ENCODE measurements at places on chromosomes 7 and 10.
A peak's percentile ranks its signal among the peaks of the same experiment; 100 is the strongest.

GRCh38 chr10:78130966-78131710 is 97.5 kb downstream of the RPS24 start:
- no peak for DNase-seq

- no peak for DNase-seq
Observed at GRCh38 chr10:89478739-89479654, 56.4 kb downstream of the SLC16A12 start.

DNA sequence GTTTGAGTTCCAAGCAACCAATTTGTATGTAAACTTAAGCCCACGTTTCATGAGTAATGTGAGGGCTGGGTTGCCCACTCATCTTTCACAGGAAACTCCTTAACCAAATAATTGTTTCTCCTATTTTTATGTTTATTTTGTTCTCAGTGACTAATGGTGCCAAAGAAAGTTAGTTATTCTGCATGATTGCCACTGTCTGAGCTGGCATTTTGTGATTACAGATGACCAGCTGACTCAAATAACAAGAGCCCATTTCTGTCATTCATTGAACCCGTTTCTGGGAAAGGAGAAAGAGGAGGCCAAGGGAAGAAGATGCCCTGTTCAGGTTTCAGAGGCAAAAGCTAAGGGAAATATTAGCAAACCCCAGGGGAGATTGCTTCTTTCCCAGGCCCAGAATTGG is 186.9 kb upstream of the MYO3A start:
- no peak for DNase-seq

- DNase-seq: no peak
Observed at GRCh38 chr7:130963339-130963738, 229.3 kb upstream of the KLF14 start.

- DNase-seq: no peak
Observed at GRCh38 chr7:953547-954327, 743 bp downstream of the ADAP1 start.

DNA sequence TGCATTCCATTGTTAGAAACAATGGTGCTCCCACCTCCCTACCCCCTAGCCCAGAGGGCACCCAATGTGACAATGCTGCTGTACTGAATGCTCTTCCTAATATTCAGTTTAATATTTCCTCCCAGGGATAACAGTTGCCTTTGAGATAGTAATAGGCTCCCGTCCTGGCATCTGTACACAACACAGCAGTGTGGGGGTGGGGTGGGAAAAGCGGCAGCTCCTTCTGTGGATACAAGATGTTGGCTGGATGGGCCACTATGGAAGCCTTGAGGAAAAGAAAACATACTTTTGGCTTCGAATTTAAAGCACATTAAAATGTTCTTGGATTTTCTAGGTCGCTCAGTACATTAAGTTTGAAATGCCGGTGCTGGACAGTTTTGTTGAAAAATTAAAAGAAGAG is 9.2 kb upstream of the ZNF22 start:
- DNase-seq: no peak

DNA sequence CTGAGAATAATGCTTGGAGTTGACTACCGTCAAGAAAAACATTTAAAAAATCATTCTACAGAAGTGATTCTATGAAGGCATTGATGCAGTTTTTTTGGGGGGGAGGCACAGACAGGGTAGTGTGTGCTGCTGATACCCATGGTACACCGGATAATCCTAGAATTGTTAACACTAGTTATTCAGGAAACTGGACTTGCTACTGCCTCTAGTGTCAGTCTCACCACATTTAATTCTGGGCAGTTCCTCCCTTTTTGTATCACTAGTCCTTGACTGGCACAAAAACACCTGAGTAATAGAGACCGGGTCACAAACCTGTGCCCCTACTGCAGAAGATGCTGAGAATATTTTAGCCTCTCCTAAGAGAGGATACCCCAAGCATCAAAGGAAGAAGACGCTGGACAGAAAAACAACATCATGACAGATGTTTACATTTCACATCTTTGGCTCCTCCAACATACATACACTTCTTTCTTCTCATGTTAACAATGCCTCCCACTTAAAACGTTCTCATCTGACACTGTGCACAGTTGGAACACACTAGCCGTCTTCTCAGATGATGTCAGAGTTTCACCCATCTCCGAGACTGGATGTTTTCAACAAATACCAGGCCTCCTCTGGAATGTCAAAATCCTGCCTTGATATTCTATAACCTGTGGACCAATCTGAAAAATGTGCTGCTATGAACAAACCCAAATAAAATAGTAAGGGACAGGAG is 13.1 kb upstream of the TCAF1 start:
- DNase-seq: no peak

- DNase-seq: no peak
Observed at GRCh38 chr7:55590517-55591281, 18.4 kb upstream of the VOPP1 start.

DNA sequence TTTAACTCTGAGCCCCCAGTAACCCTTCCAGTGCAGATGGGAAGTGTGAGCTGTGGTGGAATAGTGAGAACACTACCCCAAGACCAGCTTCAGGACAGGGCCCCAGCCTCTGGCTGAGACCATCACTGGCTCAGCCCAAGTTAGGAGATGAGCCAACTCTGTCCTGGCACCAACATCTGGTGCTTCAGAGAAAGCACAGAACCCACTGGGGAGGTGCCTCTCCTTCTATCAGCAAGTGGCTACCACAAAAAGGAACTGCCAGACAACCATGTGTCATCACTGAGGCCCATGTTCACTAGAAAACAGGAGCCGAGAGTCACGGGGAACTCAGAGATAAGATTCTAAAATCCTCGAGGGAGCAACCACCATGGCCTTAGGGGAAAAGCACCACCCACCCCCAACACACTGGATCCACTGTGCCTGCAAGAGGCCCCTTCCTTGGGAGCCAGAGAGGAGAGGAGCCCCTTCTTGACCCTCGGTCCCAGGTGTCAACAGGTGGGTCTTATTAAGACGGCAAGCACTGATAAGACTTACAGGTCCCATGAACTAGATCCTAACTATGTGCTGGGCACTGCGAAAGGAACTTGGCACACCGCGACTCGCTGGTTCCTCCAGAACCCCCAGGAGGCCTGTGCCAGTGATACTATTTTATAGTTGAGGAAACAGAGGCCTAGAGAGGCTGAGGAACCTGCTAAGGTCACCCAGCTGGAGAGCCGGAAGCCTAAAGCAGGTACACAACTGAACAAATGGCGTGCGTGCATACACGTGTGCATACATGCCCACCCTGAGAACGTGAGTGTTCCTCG is 102.7 kb downstream of the FAM53B start:
- peak; percentile 56 for DNase-seq

- DNase-seq: no peak
Observed at GRCh38 chr10:110706690-110707098, 62.6 kb downstream of the RBM20 start.

GRCh38 chr7:102721-103120 is 89.7 kb upstream of the FAM20C start:
- DNase-seq: no peak

GRCh38 chr10:83165265-83165664 is 974.0 kb upstream of the GHITM start:
- no peak for DNase-seq

- no peak for DNase-seq
Observed at GRCh38 chr7:117325836-117326235, 3.0 kb upstream of the WNT2 start.

- peak; percentile 91 for DNase-seq
Observed at GRCh38 chr7:99558306-99559174, at the start of gene ZNF655. TSS of gene ZNF655 (plus strand) at chr7:99558642. CDS start at chr7:99560560, 1,918 bp downstream.

DNA sequence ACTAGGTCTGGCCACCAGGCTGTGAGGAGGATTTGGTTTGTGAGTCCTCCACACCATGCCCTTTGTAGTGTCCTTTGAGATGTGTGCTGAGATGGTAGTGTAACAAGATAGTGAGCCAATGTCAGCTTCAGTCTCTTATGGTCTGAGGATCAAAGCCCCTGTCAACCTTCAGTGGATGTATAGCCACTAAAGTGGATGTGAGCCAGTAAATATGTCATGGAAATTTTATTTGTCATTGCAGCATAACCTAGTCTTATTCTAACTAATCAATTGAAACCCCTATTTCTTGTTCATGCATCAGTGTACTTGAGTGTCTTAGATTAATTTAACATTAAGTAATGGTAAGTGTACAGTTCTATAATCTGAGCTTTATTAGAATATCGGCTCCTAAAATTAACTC is 51.0 kb upstream of the WAC start:
- no peak for DNase-seq

GRCh38 chr7:105719395-105719794 is 138.1 kb upstream of the EFCAB10 start:
- DNase-seq: no peak

- no peak for DNase-seq
Observed at GRCh38 chr10:28971764-28972163, 294.4 kb downstream of the BAMBI start.

DNA sequence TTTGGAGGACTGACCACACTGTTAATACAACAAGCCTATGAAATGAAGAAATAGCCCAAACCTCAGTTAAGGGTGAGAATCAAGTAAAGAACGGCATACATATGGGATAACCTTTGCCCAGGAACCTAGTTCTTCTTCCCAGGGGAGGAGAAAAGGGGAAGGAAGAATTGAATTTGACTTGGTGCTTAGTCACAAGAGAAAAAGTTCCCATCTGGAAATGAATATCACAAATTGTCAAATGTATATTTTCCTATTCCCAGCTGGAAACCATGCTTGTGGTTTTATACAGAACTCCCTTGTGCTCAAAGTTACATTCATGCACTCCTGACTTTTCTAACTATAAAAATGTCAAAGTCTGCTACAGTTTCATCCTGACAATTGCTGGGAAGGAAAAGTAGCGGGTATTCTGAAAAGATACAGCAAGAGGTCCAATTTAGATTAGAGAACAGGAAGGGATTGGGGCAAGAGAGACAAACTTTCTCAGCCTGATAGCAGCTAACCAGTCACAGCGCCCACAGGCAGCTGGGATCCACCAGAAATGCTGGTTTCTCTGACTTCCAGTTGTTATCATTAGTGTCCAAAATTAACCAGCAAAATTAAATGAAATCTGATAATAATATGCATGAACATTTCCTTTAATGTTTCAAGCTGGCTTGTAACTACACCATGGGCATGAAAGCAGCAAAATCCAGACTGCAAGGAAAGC is 18.6 kb upstream of the GSAP start:
- no peak for DNase-seq

GRCh38 chr7:128713794-128714193 is 25.4 kb upstream of the CALU start:
- no peak for DNase-seq

DNA sequence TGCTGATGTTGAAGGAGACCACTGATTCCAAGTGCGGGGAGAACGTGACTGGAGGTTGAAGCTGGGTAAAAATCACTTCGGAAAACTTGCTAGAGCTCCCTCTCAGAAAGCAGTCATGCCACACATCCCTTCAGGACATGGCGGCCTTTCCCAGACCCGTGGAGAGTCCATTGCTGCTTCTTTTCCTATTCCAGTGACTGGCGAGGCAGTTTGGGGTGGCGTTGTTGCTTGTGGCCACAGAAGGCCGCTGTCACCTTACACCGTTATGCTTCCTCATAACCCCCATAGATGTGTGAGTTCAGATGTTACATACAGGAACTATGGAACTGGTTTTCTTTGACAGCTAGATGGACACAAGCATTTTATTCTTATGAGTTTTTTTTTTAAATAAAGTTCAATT is 235.6 kb upstream of the POM121L12 start:
- no peak for DNase-seq

All from effector memory CD8-positive, alpha-beta T cell (primary cell).